Activated naive CD4-positive, alpha-beta T cell (primary cell): ENCODE measurements at places on chromosomes 2 and 18.

DNA sequence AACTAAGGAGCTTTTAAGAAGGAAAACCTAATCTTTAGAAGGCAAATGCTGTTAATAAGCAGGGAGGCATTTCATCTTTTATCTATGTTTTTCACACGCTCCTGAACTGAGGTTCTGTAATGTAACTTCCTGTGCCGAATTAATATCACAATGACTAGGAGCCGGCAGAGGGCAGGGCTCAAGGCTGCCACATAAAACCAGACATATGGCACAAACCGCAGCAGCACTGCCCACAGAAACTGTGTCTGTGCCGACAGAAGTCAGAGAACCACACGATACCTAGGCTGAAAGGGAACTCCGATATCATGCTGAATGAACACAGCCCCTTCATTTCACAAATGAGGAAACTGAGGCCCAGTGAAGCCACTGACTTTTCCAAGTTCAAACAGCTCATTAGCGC lies 112.1 kb downstream of the EIPR1 start:
- DNase-seq = no peak

DNA sequence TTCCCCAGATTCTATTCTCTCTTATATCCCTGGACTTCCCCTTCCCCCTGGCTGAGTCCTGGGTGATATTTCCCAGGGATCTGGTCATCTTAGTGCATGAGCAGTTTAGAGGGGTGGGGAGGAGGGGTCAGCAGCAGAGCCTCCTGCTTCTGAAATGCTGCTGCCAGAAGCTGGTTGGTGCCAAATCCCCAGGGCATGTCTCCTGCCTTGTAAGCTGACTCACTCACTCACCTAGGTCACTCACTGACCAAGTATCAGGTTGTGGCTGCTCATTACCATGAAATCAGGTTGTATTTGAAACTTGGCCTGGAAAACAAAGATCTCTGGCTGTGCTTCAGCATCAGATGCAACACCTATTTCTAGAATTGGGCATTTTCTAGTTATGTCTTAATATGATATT lies 14.3 kb downstream of the GPR39 start:
- DNase-seq = no peak

- no peak for DNase-seq
Observed at GRCh38 chr2:174561283-174561971, 36.2 kb downstream of the WIPF1 start.

DNA sequence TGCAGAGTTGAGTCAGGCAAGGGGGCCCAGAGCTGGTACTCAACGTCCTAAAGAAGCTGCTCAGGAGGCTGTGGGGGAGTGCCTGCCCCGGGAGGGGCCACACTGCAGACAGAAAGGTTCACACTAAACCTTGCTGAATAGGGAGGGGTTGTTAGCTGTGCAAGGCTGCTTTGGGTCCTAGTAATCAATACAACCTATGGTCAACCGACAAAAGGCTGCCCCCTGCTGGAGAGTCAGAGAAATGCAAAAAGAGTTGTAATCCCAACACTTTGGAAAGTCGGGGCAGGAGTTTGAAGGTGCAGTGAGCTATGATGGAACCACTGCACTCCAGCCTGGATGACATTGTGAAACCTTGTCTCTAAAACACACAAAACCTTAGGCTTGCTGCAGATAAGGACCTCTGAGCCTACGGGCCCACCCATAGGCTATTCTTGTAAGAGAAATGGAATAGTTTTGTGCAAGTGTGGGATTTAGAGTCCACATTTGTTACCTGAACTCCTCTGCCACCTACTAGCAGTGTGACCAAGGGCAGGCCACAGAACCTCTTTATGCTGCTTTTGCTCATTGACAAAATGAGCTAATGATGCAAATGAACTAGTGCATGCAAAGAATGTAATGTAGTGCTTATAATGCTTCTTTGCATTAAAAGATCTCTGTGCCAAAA lies 81.5 kb downstream of the PRPF40A start:
- peak; percentile 19 for DNase-seq

DNA sequence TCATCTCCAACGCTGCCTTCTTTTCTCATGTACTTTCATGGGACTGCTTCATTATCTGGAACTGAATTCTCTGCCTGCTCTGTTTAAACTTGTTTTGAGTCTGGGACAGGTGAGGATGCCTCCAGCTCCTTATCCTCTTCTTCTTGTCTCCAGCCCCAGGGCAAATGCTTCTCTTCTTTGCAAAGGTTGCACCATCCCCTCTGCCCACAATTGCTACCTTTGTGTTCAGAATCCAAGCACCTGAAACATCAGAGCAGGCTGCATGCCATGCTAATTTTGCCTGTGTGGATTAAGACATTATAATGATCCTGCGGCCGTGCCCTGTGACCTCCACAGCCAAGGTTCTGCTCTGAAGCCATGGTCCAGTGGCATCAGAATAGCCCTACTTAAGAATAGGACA lies 309.5 kb downstream of the EPHA4 start:
- DNase-seq = no peak

- DNase-seq = no peak
Observed at GRCh38 chr18:54616220-54616848, 25.3 kb downstream of the DYNAP start.

DNA sequence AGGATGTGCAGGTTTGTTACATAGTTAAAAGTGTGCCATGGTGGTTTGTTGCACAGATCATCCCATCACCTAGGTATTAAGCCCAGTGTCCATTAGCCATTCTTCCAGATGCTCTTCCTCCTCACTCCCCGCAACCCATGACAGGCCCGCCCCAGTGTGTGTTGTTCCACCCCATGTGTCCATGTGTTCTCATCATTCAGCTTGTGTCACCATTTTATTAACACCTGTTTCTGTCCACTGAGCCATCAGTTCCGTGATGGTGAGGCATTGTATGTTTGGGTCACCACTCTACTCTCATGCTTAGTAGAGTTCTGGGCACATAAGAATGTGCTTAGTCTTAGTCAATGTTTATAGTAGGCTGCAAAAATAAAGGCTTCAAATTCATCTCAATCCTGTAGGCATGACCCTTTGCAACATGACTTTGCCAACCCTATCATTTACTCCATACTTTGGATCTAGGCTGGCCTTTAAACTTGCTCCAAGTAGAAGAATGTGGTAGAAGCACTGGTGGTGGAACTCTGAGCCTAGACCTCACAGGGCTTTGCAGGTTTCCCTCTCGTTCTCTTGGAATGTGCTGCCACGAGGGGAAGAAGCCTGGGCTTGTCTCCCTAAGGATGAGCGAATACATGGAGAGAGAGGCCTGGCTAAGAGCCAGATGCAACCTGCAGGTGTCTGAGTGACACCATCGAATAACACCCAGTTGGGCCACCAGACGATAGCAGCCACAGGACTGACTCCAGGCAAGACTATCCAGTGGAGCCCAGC lies 161.5 kb downstream of the NAPG start:
- DNase-seq = no peak

GRCh38 chr2:36366491-36367120 lies 11.0 kb downstream of the CRIM1 start:
- no peak for DNase-seq

GRCh38 chr2:69231612-69232277 lies 155.3 kb downstream of the GFPT1 start:
- no peak for DNase-seq

- no peak for DNase-seq
Observed at GRCh38 chr18:3172097-3172496, 47.7 kb downstream of the MYOM1 start.

GRCh38 chr2:8300905-8301304 lies 381.0 kb upstream of the ID2 start:
- no peak for DNase-seq

DNA sequence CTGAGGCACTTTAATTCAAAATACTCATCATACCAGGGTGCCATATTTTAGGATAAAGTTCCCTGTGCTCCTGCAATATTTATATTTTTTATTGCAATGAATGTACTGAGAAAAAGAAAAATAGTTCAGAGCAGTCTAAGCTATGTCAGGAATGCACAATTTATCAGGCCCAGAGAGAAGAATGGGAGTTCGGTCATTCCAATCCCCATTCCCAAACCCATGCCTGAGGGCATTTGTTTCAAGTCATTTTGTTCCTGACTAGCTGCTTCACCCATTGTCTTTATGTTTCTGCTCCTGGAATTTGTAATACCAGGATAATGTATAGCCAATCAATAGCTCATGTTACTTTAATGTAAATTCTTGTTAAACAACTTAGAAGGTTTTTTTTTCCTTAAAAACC lies 24.4 kb upstream of the FTCDNL1 start:
- DNase-seq = no peak

- no peak for DNase-seq
Observed at GRCh38 chr2:121071034-121071504, 213.9 kb downstream of the TFCP2L1 start.
